ENCODE measurements at places on chromosomes 7 and 10.

GRCh38 chr10:89916468-89917215, 215.3 kb downstream of the KIF20B start:
- no peak for DNase-seq

- DNase-seq, result peak; percentile 14
Measured at GRCh38 chr10:115981081-115981480, 291.9 kb downstream of the GFRA1 start.

- no peak for DNase-seq
Measured at GRCh38 chr10:18279173-18279572, 138.9 kb downstream of the CACNB2 start.

DNA sequence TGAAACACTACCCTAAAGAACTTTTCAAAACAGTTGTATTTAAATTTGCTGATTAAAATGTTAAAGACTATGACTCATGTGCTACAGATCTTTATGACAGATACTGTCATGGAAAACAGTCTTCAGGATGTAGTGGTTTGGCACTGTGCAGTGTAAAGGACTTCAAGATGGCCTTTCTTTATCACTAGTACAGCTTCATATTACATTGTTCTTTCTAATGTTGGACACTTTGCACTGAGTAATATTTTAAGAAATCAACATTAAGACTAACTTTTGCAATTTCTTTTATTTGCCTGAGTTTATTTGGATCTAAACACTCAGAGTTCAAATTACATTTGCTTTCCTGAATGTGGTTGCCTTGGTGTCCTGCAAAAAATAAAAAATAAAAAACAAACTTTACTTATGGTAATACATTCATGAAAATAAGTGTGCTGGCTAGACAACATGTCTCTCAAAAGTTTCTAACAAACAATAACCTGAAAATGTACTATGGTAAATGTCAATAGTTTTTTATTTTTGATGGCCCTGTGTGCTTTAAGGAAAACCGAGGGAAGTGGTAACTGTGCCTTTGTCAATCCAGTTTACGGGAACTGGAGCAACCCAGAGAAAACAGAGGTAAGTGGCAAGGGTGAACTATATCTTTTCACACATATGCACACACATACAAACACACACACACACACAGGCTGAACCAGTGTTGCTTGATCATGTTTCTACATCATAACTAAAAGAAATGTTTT, 85.9 kb upstream of the PLXDC2 start:
- DNase-seq, result peak; percentile 75

DNA sequence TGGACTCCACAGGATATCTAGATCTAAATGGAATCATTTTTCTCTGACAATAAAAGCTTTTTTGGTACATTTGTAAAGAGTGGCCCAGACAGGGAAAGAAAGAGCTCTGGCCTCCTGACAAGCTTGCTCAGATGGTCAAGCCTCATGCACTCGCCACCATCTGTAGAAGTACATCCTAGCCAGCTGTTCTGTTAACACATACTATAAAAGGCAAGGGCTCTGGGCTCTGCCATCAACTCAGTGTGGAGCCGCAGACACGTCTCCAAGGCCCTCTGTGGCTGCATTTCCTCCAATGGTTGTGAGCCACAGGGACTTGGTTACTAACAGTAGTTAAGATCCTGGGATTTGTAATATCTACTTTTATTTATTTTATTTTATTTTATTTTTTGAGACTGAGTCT, 70.8 kb upstream of the KDM7A start:
- no peak for DNase-seq

Data from mesenchymal stem cell (in vitro differentiated cells and primary cell).